Femur (tissue), 1 donor: ENCODE measurements at places on chromosomes 13 and 19.

- DNase-seq, result no peak
These were observed 141.7 kb downstream of the EFNB2 start for GRCh38 chr13:106393776-106394175.

DNA sequence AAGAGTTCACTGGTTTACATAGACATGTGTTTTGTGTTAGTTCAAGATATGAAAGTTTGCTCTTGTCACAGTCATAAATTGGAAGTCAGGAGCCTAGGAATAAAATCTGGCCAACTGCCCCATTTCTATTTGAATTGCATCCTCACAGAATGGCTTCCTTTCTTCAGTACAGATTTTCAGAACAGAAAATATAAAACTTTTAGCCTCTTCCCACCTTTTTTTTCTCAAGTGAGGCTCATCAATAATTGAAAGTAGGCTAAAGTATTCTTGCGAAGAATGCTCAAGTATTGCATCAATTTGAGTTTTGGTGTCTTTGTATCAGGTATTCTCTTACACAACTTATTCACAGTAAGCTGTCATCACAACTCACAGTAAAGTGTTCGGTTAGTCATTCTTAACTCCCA is 802.7 kb downstream of the PCDH9 start:
- DNase-seq, result no peak

DNA sequence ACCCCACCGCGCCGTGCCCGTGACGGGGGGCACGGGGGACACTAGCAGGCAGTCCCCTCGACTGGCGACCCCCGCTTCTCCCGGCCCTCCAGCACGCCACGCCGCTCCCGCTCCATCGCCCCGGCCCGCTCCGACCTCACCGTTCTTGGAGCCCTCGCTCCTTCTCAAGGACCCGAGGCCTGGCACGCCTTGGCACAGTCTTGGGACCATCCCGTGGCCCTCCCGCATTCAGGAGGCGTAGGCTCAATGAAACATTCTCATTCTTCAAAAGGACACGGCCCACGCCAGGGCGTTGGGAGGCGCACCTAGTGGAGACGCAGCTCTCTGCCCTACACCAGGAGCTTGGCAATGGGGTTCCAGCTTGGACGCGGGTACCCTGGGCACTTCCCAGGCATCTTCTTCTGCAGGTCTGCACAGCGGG is 473 bp upstream of the CERS1 start:
- peak; percentile 46 for DNase-seq

DNA sequence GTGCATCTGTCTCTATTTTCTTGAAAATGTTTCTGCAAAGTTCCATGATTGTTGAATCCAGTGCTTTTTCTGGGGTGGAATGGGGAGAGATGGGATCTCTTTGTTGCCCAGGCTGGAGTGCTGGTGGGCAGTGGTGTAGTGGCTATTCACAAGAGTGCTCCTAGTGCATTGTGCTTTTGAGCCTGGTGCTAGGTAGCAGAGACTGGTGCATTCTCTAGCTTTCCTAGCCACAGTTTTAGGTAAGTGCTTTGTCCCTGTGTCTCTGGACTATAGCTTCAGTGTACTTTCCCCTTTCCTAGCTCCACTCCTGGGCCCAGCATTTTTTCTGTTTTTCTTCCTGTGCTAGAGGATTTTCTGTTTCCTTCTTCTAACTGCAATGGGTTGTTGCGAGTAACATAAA is 825.6 kb downstream of the SLITRK6 start:
- no peak for DNase-seq

DNA sequence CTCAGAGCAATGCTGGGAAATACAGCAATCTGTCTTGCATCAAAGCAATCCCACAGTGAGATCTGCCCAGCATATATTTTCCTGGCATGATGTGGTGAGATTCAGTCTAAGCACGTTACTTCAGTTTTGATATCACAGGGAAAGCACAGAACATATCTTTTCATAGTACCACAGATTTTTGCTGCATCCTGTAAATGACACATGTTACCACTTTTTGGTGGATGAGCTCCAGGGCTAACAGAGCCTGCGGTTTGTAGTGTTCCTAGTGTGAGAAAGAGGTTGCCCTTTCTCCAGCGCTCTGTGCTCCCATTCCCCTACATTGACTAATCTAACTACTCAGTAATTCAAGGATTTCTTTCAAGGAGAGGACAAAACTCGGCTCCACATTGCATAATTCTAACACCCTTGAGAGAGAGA is 409.0 kb downstream of the GPC6 start:
- peak; percentile 35 for DNase-seq

DNA sequence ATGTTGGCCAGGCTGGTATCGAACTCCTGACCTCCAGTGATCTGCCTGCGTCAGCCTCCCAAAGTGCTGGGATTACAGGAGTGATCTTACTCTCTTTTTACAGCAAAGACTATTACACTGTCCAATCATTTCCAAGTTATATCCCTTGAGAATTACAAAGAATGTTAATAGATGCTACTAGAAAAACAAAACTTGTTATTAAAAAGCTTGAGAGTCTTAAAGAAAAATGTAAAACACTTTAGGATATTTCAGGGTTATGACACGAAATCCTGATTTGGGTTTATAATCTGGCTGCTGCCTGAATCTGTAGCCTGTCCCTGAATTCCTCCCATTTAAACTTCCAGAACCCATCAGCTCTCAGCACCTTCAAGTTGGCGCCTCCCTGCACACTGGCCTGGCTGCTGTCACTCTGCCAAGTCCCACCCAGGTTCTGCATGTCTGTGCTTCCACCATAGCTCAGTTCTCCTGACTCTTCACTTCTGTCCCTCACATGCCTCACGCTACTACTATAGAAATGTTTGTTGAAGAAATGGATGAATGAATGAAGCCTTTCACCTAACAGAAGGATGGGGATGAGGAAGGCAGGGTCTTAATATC is 55.8 kb upstream of the RFXAP start:
- DNase-seq, result peak; percentile 28

DNA sequence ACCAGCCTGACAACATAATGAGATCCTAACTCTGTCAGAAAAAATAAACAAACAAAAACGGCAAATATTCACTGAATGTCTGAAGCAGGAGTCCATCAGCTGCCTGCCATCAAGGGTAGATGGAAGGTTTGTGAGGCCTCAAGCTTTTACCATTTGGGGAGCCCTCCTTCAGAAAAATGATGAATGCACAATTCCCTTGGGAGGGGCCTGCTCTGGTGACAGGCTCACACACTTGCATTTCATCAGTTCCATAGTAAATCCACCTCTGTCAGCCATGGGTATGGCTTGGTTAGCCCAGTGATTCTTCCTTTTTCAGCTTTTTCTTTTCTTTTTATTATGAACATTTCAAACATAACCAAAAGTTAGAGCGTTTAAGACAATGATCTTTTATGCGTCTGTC is 26.3 kb upstream of the KATNAL1 start:
- DNase-seq, result no peak

DNA sequence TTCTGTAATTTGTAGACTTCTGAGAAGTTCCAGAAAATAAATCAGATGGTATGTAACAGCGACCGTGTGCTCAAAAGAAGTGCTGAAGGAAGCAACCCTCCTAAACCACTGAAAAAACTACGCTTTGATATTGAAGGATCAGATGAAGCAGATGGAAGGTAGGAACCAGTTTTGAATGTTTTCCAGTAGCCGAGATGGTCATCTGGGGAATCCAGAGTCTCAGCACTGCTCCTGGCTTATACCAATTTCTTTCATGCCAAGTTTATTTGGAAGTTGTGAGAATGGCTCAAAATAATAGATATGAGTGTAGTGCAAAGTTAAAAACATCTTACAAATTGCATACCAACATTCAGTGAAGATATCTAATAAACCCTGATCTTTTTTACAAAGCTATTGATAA is 56.2 kb downstream of the RCBTB2 start:
- DNase-seq, result no peak
